Mononuclear cell (primary cell): ENCODE measurements at places on chromosomes 16 and 17. TPM values are rescaled to one million over a fixed set of nuclear protein-coding genes. Genes with fewer than 3 reads are reported as not detected.

Gene COG1
- total RNA-seq = 28.9 TPM

Gene PIRT
- 0.10 TPM for total RNA-seq

Gene LRRC37A3
- total RNA-seq = 22.1 TPM

Gene SSTR5
- not detected for total RNA-seq

Gene CRYM
- 0.84 TPM for total RNA-seq
